NCI-H2171 treated with DMSO at 0.1 percent for 48 hours (cell line): ENCODE measurements at places on chromosomes 16 and 17.

DNA sequence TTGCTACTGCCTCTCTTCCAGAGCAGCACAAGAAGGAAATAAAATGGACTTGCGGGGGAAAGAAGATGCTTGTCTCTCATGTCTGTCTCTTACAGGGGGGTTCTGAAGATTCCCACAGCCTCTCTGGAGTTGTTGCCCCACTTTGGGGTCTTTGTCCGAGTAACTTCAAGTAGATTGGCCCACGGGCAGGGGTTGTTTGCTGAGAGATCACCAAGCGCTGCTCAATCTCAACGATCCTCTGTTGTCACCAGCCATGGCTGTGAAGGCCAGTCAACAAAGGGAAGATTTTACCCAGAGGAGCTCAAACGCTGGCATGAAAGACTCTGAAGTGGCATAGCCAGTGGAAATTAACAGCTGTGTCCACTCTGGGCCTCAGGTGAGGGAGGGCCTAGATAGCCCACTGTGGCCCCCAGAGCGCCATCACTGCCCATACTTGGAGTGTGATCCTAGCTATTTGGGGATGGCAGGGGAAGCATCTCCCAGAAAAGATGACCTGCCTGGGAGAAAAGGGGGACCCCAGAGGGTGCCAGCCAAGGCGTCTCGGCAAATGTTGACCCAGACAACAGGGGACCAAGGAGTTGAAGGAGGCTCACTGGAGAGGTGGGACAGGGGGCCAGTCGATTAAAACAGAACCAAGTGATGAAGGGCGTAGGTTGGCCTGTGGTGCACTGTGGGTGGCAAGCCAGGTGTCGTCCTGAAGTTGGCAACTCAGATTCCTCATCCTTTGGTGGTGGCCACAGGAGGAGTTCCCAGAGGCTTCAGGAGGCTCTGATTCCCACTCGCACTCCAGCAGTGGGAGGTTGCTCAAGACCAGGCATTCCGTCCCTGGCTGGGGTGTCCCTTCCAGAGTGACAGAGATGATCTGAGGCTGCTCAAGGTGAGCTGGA is 28.0 kb downstream of the SLC13A5 start:
- DNase-seq: no peak

DNA sequence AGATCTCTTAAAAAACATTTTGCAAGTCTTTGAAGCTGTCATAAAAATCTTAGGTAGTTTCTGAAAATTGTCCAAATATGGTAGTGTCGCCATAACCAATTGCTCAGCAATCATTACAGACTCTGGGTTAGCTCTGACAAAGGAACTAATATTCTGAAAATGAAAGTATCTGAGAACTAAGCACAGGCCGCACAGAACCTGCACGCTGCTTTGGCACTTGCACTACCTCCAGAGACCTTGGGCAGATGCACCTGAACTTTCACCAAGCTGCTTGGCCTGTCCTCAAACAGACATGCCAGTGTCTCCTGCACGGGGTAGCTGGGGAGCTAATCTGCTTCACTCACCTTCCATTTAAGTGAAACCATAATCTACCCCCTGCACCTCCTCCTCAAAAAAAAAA is 317.0 kb downstream of the MAF start:
- DNase-seq: no peak

DNA sequence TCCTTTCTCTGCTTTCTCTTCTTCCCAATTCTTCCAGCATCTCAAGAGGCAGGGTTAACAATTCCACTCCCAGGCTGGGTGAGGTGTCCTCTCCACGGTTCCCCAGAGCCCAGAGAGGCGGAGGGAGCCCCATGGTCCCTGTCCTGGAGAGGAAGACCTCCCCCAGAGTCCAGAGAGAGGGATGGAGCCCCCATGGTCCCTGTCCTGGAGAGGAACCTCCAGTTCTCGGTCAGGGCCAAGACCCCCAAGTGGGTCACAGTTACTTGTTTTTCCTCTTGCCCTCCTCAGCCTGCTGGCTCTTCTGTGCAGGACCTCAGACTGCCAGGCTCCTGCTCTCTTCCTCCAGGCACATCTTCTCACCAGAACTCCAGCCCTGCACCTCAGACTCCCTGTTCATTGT is 135.2 kb downstream of the RPTOR start:
- no peak for DNase-seq

GRCh38 chr17:58020401-58020800 is 13.4 kb upstream of the SRSF1 start:
- no peak for DNase-seq

- DNase-seq: no peak
Measured at GRCh38 chr16:70589998-70590471, 56.3 kb upstream of the IL34 start.

DNA sequence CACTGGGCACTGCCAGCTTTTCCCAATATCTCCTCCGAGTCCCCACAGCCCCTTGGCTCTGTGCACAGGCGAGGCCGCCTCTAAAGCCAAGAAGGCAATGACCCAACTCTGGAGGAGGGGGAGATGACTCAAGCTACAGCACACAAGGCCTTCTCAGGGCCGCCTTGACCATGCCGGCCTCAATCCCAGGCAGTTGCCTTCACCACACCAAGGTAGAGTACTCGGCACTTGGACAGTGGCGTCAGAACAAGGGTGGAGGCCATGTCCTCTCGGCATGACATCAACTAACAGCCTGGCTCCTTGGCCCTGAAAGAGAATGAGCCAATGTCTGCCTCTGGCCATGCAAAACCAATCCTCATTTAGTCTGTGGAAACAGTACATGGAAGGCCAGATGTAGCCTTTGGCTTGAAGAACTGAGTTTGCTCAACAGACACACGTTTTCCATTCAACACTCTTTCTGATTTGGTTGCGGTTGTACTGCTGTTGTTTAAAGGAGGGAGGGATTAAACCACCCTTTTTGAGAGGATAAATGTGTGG is 139.6 kb downstream of the XYLT1 start:
- DNase-seq: no peak

DNA sequence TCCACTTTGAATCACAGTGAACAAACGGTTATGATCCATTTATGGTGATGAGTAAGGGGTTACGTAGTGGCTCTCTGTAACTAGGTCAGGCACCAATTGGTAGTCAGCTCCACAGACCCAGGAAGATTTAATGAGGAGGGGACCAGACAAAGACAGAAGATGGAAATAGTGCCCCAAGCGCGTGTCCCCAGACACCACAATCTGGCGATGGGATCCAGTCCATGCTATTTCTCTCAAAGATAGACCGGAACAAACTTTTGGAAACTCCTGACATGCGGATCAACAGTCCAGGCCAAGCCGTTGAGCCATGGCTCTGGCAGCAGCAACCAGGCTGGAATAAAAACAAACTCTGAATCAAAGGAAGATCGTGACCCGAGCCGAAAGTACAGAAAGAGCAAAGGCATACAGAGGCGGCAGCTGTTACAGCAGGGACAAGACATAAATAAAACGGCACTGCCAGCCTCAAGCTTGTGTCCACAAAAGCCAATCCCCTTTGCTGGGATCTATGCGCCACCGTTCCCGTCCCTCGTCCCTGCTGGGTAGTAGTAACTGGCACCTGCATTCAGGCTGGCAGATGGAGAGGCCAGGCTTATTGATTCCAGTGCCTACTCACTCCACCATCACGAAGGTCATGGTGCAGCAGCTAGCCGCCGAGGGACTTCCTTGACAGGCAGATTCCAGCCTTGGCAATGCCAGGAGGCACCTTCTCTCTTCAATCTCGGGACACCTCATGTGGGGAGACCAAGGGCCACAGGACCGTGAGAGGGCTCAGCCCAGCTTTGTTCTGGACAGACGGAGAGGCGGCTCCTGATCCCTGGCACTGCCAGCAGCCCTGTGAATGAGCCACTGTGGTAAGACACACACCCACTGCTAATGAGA is 50.2 kb downstream of the CDH11 start:
- no peak for DNase-seq

DNA sequence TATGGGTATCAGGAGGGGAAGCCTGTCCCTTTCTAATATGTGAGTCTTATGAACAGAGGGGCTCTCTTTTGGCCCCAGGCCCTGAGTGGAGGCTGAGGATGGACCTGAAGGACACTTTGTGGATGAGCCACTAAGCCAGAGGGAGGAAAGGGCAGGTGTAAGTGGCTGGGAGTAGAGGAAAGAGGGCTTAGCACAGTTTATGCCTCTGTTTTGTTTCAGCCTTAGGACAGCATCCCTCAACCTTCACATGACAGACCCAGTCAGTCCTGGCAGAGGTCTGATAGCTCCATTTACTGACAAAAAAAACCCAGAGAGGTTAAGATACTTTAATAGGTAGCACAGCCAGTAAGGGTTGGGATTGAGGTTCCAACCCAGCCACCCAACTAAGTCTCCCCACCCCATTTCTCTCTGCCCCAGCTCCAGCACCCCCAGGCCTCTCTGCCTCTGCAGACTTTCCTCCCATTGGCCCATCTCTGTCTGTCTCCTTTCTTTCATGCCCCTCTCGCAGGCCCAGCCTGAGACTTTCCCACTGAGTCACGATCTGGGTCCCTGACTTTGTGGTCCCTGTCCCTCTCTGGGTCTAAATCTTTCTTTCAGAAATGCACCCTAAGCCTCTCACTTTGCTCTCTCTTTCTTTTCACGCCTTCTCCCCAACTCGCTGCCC is 4.7 kb upstream of the TBX21 start:
- DNase-seq: no peak

DNA sequence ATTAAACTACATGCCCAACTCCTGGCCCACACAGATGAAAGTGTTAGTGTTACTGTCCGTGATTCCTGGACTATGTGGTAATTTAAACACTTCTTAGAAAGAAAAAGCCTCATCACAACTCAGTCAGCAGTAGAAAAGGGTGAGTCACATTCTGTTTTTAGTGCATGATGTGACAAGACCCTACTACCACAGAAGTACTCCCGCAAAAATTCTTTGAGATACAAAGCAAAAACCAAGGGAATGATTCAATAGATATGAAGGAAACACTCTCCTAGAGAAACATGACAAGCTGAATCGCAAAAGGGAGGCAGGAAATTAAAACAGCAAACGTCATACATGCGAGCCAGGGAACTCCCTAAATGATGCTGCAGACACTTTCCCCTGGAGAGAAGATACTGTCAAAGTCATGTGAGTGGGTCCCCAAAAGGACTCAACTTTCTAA is 14.4 kb downstream of the SNN start:
- peak; percentile 66 for DNase-seq

GRCh38 chr17:52128721-52129120 is 29.8 kb downstream of the CA10 start:
- DNase-seq: no peak

DNA sequence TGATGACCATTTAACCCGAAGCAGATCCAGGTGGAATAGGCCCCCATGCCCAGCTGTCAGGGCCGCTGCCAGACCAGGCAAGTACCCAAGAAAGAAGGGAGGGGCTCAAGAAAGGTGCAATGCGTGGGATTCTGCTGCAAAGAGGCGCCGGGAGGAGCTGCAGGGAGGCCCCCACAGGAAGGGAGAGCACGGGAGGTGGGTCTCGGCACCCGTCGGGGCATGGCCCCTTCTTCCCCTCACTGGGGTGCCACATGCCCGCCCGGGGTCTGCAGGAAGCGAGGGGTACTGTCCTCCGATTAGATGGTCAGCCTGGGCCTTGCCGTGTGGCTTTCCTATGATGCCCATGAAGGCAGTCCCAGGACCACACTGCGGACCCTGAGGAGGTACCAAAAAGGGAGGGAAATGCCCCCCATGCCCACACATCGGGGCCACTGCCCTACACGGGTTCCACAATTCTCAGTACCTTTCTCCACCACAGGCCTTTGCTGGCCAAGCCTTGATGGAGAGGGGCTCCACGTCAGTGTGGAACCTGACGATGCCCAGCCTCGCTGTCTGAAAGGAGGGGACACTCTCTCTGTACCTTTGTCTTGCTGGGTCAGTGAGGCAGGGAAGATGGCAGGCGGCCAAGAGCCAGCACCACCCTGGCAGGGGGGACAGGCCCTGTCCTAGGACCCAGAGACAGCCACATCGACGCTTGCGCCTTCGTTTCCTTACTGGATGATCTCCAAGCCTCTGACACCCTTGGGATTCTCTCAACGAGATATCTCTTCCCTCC is 45.5 kb upstream of the DNAH17 start:
- no peak for DNase-seq

DNA sequence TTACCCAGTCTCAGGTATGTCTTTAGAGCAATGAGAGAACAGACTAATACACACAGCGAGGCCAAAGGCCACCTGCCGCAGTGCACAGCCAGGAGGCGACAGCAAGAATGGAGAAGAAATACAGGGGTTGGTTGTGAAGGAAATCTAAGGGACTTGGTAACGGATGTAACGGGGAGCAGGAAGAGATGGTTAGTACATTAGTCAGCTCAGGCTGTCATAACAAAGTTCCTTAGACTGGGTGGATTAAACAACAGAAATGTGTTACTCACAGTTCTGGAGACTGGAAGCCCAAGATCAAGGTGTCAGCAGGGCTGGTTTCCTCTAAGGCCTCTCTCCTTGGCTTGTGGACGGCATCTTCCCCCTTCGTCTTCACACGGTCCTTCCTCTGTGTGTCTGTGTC is 47.1 kb downstream of the TVP23C start:
- no peak for DNase-seq

DNA sequence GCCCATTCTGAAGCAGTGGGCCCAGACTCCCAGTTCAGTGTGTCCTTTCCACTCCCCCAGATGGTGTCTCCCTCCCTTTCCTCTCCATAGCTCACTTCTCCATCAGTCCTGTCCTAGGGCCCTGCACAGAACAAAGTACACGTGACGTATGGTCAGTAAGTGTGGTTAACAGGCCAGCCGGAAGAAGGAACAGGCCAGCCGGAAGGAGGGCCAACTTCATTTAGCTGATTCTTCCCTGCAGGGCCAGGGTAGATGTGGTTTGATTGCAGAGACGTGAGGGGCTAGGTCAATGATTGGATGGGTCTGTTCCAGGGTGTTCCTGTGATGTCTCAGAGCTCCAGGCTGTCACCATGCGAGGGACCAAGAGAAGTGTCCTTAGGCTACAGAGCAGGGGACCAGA is 28.9 kb upstream of the SPPL2C start:
- no peak for DNase-seq

- peak; percentile 43 for DNase-seq
Measured at GRCh38 chr17:28643983-28644786, 773 bp downstream of the BLTP2 start.

- DNase-seq: no peak
Measured at GRCh38 chr16:69169051-69169450, 17.9 kb upstream of the SNTB2 start.

DNA sequence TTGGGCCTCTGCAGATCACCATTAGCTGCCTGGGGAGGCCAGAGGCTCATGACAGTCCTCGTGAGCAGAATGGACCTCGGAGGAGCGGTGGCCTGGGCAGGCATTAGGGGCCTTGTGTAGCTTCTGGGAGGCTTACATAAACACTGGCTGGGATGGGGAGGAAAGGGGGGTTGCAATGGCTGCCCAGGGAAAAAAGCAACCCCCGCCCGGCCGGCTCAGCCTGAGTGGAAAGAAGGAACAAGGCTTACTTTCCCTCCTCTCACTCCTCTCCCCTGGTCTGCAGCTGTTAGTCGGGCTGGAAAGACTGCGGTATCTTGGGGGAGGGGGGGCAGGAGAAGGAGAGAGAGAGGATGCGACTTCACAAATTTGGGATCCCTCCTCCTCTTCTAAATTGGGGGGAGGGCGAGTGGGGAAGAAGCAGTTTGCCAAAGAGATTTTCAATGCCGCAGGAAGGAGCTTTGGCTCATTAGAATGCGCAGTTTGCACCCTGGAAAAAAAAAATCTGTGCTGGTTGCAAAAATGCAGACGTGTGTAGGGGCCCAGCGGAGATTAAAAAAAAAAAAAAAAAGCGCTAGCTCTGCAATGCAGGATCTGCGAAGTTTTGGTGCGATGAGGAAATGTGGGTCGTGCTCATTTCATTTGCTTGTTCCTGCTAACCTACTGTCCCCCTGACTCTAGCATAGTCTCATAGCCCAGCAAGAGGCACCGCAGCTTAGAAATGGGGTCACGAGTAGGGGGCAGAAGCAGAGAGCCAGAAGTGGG is 6.6 kb upstream of the NR1D1 start:
- DNase-seq: no peak
